ENCODE measurements at places on chromosomes 12 and 14.

DNA sequence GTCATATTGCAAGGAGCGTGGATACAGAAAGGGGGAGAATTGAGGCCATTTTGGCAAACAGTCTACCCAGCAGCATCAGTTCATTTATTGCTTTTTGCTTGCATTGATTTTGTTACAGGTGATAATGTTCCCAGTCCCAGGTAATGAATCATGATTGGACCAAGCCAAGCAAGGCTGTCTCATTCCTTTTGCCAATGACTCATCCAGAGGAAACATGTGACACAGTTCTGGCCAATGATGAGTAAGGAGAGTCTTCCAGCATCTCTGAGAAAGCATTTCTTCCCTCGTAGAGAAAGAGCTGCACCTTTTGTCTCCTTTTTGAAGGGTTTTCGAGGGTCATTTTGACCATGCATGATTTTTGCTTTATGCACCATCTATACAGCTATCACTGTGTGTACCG lies 68.2 kb downstream of the SLC15A4 start:
- DNase-seq, result no peak

DNA sequence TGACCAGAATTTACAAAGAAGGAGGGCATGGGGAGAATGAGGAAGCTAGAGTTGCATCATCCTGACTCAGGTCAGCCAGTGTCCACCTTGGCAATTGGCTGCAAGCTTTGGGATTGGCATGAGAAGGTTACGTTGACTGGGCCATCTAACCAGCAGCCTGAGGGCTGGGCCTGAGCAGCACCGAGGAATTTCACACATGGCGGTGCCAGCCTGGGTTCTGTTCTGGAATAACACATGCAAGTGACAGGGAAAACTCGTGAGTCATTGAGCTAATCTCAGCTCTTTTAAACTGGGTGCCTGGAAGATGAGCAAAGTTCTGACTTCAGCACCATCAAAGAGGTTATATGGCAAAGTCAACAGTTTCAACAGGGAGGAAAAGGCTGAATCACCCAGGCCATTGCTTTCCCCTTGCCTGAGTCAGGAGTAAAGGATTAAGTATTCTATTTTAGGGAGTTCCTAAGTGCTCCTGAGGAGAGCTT lies 543.2 kb upstream of the TBX3 start:
- no peak for DNase-seq

DNA sequence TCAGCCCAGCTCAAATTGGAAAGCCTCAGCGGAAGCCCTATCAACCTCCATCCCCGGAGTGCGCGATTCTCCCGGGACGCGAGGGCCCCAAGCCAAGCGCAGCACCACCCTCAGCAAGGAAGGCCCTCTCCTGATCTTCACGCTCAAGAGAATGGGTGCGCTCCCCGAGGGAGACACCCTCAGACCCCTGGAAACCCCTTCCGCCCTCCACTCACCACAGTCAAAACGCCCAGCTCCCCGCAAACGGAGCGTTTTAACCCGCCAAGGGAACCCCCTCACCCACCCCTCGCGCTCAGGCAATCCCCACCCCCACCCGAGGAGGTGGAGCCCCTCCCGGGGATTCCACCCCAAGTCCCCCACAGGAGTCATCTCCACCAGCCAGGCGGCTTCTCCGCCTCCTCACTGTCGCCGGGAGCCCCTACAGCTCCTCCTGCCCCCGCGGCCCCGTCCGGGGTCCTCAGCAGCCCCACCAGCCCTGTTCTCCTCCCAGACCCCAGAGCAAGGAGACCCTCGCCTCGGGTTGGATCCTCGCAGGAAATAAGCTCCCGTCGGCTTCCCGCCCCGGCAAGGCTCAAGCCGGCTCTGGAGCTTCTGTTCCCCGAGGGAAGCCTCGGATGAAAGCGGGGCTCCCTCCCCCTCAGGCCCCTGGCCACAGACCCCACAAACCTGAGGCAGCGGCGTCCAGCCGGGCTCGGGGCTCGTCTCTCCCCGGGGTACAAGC lies 507 bp downstream of the BAZ2A start:
- DNase-seq, result no peak

- no peak for DNase-seq
These were observed 3.6 kb downstream of the CFAP73 start for GRCh38 chr12:113152835-113153814.

DNA sequence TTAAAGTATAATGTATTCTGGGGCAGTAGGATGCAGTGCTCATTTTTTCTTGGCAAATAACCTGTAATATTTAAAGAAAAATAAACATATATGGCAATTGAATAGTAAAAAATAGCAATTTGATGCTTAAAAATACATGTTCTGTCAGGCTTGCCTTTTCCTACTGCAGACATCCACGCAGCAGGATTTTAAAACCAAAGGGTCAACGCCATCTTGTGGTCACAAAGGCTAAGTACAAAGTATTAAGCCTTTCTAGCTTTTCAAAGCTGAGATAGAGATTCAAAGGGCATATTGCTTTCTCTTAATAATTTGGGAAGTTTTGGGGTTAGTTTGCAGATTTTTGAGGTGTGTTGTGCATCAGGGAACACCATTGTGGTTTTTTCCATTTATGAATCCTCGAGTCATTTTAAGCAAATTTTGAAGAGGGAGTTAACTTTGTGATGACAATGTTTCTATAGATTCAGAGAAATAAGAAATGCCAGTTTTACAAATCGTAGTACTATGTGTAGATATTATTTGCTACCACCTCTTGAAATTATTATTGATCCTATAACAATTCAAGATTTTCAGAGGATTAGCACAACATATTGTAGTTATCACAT lies 4.7 kb upstream of the CCER1 start:
- DNase-seq, result no peak

DNA sequence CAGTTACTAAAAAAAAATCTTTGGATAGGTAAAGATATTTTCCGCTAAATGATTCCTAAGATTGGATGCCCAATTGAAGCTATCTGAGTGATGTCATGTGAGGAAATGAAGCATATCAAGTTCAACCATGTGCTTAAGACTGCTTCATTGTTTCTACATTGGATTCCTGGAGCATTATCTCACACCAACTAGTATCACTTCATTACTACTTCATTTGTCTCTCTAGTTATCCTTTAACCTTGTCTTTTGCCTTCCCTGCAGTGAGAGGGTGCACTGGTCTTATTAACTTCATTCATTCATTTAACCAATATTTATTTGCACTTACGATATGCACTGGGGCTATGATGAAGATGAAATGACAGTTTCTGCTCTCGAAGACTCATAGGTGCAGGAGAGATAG lies 198.1 kb downstream of the SLC38A4 start:
- DNase-seq, result no peak

DNA sequence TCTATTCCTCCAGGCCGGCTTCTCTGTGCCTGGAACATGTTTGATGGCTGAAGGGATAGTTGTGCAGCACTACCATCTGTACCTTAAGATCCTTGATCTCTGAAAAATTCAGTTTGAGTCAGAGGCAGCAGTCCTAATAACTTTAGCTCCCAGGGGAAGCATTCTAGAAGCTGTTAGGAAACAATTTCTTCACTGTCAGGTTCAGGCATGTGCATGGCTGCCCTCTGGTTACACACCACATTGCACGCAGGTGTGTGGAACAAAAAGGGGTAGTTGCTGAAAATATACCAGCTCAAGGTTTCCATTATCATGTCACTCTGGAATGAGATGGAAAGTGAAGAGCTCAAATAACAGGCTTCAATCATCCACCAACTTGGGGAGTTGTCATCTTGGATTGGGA lies 80.1 kb downstream of the CHST11 start:
- DNase-seq, result no peak

DNA sequence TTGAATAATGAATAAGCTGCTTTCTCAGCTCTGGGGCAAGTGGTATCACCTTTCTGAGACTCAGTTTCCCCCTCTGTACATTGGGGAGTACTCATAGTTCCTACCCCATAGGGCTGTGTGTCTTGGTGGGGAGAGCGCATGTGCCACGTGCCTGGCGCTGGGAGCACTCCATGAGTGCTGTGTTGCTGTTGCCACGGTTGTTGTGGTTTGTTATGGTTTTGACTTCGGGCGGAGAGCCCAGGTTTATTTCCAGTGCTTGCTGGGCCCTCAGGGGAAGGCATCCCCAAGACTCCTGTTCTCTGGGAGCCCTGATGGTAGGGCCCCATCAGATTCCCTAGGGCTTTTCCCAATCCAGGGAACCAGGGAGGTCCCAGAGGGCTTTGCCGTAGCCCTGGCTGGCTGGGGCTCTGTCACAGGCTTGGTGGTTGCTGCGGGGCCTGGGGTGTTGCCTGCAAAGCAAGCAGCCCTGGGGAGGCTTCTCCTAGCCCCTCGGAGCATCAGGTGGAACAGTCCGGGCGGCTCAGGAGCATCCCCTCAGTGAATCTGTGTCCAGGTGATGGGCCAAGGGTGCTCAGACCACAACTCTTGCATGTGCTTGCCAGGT lies 18.6 kb downstream of the SH2B3 start:
- no peak for DNase-seq

- DNase-seq, result no peak
These were observed 319.1 kb downstream of the ZFP36L1 start for GRCh38 chr14:68473794-68474193.

DNA sequence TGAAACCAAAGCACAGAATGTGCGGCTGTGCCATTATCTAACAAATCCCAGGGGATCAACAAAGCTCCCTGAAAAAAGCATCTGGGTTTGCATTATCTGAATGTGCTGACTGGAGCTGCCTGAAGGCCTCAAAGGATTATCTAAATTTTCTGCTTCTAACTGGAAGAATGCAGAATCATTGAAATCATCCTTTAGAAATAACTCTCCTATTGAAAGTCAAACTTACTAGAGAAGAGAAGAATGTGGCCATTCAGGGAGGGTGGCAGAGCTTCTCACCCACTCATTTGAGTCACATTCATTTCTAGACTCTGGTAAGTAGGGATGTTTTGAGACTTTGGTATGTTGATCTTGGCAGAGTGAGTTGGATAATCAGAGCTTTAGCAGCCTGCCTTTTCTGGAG lies 220.6 kb upstream of the RGS6 start:
- no peak for DNase-seq

GRCh38 chr14:55092341-55092740 lies 36.7 kb upstream of the LGALS3 start:
- no peak for DNase-seq

GRCh38 chr12:95201056-95201670 lies 16.1 kb downstream of the FGD6 start:
- no peak for DNase-seq

GRCh38 chr12:116194935-116195431 lies 82.5 kb downstream of the MED13L start:
- no peak for DNase-seq

Data from esophagus squamous epithelium (tissue), 5 donors.